Subcutaneous adipose tissue (tissue), 4 donors: ENCODE measurements at places on chromosomes 13 and 19. TPM values are rescaled to one million over a fixed set of nuclear protein-coding genes. Genes with fewer than 3 reads are reported as not detected.

Gene ZNF729
- total RNA-seq, result not detected

Gene FARP1
- total RNA-seq, result 30.6 TPM

Gene LSM14A
- total RNA-seq, result 90.0 TPM

Gene KASH5
- total RNA-seq, result not detected

Gene MCF2L
- 173 TPM for total RNA-seq

Gene SLC7A1
- total RNA-seq, result 13.0 TPM

Gene YJEFN3
- total RNA-seq, result 0.75 TPM

Gene ZNF136
- total RNA-seq, result 20.2 TPM

Gene CYP2S1
- total RNA-seq, result 5.6 TPM

Gene CDX2
- total RNA-seq, result not detected

Gene PSG1
- not detected for total RNA-seq

Gene TPRX1
- total RNA-seq, result not detected

Gene MARK4
- total RNA-seq, result 26.2 TPM

Gene REX1BD
- total RNA-seq, result 106 TPM

Gene LILRA2
- total RNA-seq, result 4.9 TPM

Gene ZNF85
- 9.0 TPM for total RNA-seq

Gene PNMA8B
- 0.49 TPM for total RNA-seq

Gene STAP2
- total RNA-seq, result 1.5 TPM

Gene DACH1
- total RNA-seq, result 5.9 TPM

Gene ATP4B
- not detected for total RNA-seq

Gene SULT2A1
- not detected for total RNA-seq

Gene NANOS3
- not detected for total RNA-seq
